ENCODE measurements at places on chromosomes 1 and 21. TPM values are rescaled to one million over a fixed set of nuclear protein-coding genes. Genes with fewer than 3 reads are reported as not detected.
A peak's percentile ranks its signal among the peaks of the same experiment; 100 is the strongest.

DNA sequence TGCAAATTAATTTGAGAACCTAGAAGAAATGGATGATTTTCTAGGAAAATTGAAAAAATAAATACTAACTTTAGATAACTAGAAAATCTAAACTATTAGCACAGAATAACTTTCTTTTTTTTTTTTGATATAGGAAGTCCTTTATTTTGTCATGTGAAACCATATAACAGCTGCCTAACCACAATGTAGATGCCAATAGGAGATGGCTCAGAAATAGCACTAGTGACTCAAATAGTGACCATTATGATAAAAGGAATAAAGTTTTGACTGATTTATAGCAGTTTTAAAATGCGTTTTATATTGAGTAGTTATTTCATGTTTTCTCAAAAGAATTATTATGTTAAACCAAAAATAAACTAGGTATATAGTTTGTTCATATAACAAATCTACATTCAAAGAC lies 158.0 kb upstream of the CACYBP start:
- no peak for DNase-seq

Gene RXRG
- not detected for total RNA-seq

GRCh38 chr1:185213091-185213490 lies 56.1 kb downstream of the SWT1 start:
- peak; percentile 6 for DNase-seq

Gene RGS18
- total RNA-seq = not detected

- DNase-seq = no peak
These were observed 67.5 kb downstream of the SYT2 start for GRCh38 chr1:202642619-202643291.

Gene CAMK1G
- 10.8 TPM for total RNA-seq

DNA sequence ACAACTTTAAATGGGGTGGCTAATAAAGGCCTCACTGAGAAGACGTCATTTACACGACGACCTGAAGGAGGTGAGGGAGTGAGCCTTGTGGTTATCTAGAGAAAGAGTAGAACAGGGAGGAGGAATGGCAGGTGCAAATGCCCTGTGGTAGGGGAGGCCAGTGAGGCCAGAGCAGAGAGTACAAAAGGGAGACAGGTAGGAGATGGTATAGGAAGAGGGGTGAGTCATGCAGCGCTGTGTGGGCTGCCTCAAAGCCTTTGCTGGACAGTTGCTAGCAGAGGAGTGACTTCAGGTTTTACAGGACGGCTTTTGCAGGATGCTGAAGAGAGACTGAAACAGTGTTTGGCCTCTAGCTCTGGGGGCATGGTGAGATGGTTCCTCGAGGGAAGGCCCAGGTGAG lies 116.0 kb downstream of the IER5 start:
- DNase-seq = no peak

GRCh38 chr1:55893155-55893554 lies 678.0 kb upstream of the USP24 start:
- peak; percentile 60 for DNase-seq
